Inflammatory macrophage treated with lipopolysaccharide for 4 hours (primary cell): ENCODE measurements at places on chromosomes 5 and 9.

DNA sequence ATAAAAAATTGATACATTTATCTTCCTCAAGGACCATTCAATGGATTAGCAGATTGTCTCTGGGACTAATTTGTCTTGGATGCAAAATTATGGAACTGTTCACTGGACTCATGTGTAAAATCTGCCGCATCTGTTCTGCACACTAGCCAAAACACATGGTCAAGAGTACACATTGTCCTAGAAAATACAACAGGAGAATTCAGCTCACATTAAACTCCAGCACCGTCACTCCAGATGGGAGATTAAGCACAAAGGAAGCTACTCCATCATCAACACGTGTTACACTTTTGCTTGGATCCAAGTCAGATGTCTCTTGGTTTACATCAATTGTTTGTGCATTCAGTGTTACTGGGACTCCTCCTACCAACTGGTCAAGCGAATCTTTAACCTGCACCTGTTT, 28.8 kb downstream of the C5 start:
- DNase-seq = no peak

GRCh38 chr9:2015581-2016407, 647 bp downstream of the SMARCA2 start:
- peak; percentile 15 for DNase-seq

GRCh38 chr5:72448368-72448767, 58.8 kb downstream of the ZNF366 start:
- DNase-seq = no peak

DNA sequence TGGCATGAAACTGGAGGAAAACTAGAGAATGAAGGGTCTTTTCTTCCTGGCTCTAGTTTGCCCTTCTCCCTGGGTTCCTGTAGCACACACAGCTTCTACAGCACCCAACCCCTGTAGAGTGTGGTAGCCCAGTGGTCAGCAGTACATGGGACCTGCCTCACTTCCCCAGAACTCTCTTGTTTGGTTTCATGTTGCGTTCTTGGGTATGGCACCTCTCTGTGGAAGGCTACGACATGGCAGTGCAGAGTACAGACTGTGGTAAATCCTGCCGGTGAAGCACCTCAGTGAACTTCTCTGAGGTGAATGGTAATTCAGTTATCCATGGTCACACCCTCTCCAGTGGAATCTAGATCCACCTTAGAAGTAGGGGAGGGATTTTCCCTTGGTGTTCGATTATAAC, 105.5 kb downstream of the TLR4 start:
- no peak for DNase-seq

DNA sequence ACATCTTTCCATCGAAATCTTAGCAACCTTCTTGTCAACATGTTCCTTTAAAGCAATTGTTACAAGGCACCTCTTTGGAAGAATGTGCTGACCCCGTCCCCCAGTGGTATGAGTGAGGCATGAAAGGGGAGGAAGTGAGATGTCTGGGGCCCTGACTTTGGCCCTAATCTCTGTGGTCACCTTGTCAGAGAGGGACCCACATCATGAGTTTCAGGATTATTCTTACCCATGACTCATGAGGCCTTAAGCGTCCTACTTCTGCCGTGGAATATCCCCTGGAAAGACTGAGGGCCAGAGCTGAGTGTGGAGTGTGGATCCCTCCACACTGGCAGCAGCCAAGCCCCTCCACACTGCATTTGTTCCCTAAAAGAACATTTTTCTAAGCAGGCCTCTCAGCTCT, 81.2 kb downstream of the FSTL4 start:
- DNase-seq = no peak

DNA sequence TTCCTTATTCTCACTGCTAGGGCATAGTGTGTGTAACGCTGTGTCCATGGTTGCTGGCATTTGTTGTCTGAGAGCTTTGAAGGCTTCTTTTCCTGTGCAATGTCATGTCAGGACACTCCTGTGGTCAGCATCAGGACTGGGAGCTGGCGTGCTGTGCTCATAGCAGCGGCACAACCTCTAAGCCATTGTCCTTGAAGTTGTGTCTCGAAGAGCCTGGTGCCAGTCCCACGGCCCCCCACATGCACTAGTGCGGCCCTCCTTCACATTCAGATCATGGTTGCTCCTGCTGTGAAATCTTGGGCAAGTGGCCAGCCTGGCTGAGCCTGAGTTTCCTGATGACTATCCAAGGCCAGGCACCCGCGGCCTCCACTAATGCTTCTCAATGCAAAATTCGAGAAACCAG, 32.4 kb downstream of the PDZD2 start:
- DNase-seq = no peak

- DNase-seq = no peak
Measured at GRCh38 chr9:108382310-108382709, 473.5 kb downstream of the ACTL7B start.

GRCh38 chr5:58582019-58582802, 664 bp upstream of the RAB3C start:
- no peak for DNase-seq

DNA sequence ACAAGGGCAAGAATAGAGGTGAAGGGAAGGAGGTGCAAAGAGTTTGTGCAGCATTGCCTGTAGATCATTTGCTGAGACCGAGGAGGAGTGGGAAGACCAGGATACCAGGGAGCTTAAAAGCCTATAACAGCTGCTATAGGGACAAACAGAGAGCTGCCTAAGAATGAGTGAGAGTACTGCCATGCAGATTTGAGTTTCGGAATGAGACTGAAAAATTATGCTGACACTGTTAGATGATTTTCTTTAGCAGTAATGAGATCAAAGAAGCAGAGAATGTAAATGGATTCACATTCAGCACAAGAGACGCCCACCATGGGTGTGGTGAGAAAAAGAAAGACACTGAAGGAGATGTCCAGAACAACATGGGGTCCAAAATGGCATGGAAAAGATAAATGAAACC, 69.7 kb downstream of the EPB41L4A start:
- DNase-seq = no peak

GRCh38 chr9:115289757-115290208, 171.8 kb upstream of the TNC start:
- DNase-seq = no peak

GRCh38 chr5:37554938-37555337, 175.8 kb downstream of the WDR70 start:
- peak; percentile 16 for DNase-seq

DNA sequence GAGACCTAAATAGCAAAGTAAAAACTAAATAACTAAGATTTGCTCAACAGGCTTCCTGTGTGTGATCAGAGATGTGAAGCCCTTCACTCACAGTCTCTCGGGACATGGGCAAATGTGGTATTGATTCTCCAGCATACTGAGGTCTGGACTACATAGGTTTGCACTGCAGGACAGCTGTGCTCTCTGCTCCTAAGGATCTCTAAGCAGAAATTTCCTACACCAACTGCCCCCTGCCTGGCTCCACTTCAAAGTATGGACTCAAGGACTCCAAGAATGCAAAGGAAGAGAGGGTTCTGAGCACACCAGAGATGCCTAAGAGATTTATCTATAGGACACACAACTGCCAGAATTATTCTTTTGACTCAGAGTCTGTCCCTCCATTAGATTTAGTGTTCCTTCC, 487.2 kb downstream of the SEMA5A start:
- DNase-seq = no peak

DNA sequence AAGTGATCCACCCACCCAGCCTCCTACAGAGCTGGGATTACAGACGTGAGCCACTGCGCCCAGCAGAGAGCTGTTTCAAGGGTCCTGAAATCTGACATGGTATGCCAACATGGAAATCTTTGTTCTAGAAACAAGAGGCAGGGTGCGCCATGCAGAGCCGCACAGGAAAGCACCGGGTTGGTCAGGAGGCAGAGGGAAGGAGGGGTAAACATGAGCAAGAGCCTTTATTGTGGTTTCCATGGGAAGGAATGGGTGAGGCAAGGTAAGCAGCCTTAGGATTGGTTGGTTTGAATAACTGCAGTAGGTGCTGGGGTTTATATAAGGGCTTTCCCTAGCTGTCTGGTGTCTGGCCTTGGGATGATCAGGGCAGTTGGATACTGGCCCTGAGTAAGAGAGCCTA, 5.5 kb upstream of the EXOSC2 start:
- DNase-seq = no peak
